NCI-H510A treated with DMSO at 0.1 percent for 48 hours (cell line): ENCODE measurements at places on chromosomes 5 and 9.

DNA sequence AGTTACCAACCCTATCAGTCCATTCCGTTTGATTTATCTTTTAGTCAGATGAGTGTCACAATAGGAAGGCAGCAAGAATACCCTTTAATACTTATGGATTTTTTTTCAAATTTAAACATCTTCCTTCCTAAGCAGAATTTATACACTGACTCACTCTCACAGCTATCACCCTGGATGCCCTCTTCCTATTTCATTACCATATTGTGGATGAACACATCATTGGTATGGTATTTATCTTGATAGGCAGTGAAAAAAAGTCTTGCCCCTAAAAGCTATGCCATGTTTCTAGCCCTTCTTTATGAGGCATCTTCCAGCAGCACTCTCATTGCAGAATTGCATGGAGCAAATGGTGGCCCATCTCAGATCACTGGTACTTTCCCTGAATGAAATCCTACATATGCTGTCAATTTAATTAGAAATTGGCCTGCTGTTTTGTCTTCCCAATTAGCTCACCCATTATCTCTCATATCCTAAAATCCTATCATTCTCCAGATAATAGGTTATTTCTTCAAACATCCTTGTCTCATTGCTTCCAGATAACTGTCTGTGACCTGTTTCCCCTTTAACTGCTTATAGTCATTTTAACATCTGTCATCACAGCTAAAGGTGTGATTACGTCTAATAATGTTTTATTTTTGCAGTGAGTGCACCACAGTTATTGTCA is 433.5 kb upstream of the POU5F2 start:
- DNase-seq, result no peak

- DNase-seq, result no peak
Measured at GRCh38 chr9:110153431-110153830, 54.5 kb downstream of the C9orf152 start.

- DNase-seq, result no peak
Measured at GRCh38 chr5:110019119-110019518, 329.4 kb downstream of the MAN2A1 start.

DNA sequence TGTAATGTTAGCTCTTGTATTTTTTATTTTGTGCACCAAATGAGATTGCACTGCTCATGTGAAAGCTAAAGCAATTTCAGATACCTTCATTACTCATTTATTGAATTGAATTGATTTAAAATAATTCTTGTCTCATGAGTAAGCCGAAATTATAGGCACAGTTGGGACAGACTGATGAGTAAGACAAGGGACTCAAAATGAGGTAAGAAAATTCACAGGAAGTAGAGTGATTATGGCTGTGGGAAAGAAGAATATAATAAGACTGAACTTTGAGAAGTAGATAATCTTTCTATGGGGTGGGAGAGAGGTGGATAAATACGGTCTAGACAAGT is 51.1 kb downstream of the NUDT12 start:
- DNase-seq, result no peak

DNA sequence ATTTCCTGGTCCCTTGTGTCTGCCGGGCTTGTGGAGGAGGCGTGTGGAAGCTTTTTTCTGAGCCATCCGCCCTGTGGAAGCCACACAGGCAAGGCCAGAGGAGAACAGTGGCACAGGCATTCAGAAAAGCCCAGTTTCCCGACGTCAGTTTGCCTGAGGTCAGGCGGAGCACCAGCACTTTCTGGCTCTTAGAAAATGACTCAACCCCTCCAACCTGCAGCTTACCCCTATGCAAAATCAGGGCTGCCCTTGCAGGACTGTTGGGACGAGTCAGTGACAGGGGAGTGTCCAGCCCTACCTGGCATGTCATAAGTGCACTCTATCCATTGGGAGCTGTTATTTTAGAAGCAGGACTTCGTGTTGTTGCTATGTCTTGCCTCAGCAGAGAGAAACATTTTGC is 216.0 kb downstream of the NR3C1 start:
- no peak for DNase-seq

DNA sequence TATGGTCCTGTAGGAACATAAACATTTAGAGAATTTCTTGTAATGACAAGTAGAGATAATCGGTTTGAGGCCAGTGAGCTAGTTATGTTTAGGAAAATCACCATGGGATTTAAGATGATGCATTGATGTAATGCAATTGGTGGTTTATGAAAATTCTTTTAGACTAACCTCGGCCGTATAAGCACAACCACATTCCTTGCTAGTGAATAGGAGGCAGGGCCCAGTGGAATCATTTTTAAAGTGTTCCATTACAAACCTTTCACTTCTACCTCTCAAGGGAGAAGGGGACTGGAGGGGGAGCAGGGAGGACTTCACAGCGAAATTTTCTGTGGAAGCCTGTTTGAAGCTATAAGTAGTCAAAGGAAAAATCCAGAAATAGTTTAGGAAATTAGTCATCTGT is 71.8 kb upstream of the NFIL3 start:
- DNase-seq, result no peak
